Left kidney (tissue), 8 donors: ENCODE measurements at places on chromosomes 16 and 17.

GRCh38 chr16:84312783-84313382 lies 18.2 kb downstream of the WFDC1 start:
- no peak for DNase-seq

DNA sequence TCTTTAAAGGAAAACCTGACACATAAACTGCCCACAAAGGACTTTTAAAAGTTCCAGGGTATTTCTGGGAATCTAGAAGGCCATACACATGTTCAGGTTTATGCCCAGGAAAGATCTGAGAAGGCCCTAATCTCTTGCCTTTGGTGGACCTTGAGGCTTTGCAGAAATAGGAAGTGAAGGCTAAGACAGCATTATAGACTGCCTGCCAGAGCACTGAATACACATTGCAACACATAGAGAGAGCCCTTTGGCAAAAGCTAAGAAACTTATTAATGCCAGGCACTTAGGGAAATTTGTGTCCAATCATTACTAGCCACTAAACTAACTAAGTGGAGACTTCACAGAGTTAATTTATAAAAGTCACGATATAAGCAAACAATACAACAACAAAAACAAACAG lies 70.4 kb downstream of the MMD start:
- no peak for DNase-seq

- peak; percentile 68 for DNase-seq
Measured at GRCh38 chr16:89256651-89257254, 39.2 kb downstream of the ZNF778 start.

DNA sequence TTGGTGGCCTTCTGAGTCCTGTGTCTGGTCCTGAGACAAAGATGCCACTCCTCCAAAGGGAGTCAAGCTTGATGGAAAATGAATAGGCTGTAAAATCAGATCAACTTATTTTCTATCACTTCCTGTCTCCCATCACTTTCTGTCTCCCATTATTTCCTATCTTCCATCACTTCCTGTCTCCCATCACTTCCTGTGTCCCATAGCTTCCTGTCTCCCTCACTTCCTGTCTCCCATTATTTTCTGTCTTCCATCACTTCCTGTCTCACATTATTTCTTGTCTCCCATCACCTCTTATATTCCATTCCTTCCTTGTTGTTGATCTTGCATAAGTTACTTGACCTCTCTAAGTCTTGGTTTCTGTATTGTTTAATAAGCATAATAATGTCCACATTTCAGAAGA lies 418.5 kb upstream of the EEF2KMT start:
- DNase-seq = no peak

DNA sequence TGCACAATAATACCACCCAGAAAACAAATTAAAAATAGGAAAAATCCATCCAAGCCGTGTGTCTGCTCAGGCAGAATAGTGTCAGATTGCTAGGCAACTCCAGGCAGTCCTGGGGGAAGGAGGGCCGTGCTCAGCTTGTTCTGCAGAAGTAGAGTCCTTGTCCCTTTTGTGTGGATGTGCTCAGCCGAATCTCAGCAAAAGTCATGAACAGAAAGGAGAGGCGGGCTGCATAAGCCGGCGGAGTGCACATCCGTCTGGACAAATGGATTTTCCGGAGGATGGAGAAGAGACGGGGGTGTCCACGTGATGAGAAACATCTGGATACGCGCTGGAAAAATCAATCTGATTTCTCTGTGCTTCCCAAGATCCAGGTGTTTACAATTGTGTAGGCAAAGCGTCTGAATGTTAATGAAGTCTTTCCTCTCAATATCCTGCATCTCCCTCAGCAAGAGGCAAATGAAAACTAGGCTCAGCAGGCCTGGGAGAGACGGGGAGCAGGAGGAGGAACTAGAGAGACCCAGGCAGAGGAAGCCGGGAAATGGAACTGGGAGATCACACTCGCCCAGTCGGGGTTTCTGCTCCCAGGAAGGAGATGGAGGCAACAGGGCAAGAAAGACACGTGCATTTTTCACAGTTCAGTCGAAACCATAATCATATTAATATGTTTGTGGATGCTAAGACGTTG lies 7.7 kb upstream of the RBFOX3 start:
- DNase-seq = no peak

DNA sequence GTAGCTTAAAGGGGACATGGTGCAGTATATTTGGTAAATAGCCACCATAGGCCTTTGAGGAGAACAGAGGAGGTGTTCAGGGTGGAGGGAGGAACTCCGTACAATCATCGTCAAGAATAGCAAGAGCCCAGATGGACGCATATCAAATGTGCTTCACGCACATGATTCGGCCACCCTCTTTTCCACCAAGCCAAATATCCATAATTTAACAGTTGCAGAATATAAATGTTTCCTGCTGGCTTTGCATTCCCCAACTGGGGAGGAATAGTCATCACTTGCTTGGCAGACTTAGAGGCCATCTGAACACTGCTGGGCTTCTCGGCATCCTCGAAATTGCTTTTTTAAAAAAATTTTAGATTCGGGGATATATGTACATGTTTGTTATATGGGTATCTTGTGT lies 111.9 kb upstream of the ERCC4 start:
- DNase-seq = no peak

- no peak for DNase-seq
Measured at GRCh38 chr16:50696126-50696525, 2.7 kb downstream of the NOD2 start.

DNA sequence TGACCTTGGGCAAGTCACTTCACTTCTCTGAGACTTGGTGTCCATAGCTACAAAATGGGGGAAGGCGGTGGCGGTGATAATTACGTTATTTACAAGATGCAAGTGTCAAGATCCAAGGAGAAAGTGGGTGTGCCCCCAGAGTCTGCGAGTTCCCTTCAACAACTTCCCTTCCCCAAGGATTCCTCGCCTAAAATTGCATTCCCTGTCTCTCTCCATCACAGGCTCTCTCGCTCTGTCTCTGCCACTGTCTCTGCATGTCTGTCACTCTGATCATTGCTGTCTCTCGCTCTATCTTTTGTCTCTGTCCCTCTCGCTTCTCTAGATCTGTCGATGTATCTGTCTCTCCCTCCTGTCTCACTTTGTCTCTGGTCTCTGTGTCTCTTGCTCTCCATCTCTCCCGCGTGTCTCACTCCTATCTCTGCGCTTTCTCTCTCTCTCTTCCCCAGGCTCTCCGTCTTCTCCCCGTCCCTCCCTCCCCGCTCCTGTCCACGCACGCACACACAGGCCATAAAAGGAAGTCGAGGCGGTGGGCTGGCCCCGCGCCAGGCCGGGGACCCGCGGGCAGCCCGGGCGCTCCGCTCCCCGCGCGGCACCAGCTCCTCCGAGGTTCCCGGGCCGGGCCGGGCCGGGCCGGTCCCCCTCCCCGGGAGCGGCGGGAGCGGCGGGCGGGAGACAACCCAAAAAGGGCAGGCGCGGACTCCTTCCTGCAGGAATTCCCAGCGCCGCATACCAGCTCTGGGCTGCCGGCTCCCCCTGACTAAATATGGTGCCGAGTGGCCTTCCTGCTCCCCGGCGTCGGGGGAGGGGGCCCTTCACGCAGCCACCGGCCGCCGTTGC lies 1.1 kb upstream of the MYH11 start:
- peak; percentile 26 for DNase-seq

GRCh38 chr17:32940706-32941390 lies 12.9 kb downstream of the TMEM98 start:
- DNase-seq = no peak

- DNase-seq = no peak
Measured at GRCh38 chr17:7884581-7885366, 3.8 kb upstream of the CHD3 start.

DNA sequence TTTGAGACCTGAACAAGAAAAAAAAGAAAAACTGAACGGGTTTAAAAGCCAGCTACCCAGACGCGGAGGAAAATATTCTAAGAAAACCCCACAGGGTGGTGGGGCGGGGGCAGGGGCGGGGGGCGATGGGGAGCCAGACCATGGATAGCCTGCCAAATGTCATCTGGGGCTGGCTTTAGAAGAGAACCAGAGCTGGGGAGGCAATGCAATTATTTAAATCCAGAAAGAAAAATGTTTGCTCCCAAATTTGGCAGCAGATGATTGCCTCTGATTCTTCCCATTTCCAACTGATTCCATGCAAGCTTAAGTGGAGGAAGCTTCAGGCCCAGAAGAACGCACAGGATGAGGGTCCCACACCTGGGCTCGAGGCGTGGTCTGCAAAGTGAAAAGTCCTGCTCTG lies 34.8 kb downstream of the ZNF423 start:
- DNase-seq = no peak

DNA sequence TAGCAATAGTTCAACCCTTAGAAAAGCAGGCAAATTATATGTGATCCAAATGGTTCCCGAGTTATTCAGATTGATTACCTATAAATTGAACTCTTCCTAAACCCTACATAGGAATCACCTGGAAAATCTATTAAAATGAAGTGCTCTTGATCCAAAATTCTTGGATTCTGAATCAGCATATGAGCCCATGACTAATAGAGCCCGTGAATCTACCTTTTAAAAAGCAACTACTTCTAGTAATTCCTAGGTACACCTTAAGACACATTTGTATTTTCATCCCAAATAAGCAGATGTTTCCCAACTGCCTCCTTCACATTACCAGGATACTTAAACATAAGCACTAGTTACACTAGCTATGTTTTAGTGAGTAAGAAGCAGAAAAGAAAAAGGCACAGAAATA lies 1171.0 kb upstream of the GOT2 start:
- DNase-seq = no peak

- DNase-seq = no peak
Measured at GRCh38 chr16:56773532-56773931, 43.6 kb downstream of the NUP93 start.

GRCh38 chr16:85415196-85416090 lies 197.7 kb upstream of the GSE1 start:
- DNase-seq = no peak

- DNase-seq = no peak
Measured at GRCh38 chr17:34312080-34312479, 7.2 kb upstream of the CCL8 start.

GRCh38 chr17:42233994-42234393 lies 39.7 kb upstream of the GHDC start:
- no peak for DNase-seq

GRCh38 chr16:10219742-10220141 lies 37.5 kb upstream of the GRIN2A start:
- no peak for DNase-seq

GRCh38 chr16:50838165-50838564 lies 96.3 kb downstream of the CYLD start:
- no peak for DNase-seq

DNA sequence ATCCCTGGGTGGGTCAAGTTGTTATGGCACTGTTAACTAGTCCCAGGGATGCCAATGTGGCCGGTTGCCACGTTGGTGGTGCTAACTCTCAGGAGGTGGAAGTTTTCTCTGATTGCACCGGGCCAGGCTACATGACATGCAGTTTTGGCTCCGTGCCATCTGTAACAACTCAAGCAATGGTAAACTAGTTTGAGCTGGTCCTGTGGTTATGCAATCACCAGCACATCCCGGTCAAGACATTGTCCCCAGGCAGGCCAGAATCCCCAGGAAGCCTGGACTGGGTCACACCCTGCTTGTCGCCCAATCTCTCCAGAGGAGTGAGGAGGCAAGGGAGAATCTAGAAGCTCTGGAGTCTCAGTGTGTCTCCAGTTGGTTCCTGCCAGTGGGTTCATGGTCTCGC lies 10.1 kb upstream of the CCL17 start:
- DNase-seq = no peak

DNA sequence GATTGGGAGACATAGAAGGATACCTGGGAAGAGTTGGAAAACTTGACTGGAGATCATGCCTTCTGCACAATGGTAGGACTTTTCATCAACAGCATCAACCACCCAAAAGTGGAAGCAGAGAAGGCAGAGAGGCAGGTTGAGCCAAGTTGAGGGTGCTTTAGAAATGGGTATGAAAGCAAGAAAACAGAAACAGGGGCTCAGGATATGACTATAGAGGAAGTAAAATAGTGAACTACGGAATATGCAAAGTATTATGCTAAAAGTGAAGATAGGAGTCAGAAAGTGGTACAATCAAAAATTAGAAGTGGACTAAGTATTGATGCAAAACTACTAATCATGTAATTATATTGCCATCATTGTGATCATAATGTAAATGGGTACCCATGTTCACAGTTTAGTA lies 16.1 kb upstream of the ARHGAP44 start:
- no peak for DNase-seq

- no peak for DNase-seq
Measured at GRCh38 chr17:16428098-16428882, 12.9 kb downstream of the TRPV2 start.

GRCh38 chr16:18969050-18969854 lies 14.5 kb upstream of the TMC7 start:
- peak; percentile 77 for DNase-seq

DNA sequence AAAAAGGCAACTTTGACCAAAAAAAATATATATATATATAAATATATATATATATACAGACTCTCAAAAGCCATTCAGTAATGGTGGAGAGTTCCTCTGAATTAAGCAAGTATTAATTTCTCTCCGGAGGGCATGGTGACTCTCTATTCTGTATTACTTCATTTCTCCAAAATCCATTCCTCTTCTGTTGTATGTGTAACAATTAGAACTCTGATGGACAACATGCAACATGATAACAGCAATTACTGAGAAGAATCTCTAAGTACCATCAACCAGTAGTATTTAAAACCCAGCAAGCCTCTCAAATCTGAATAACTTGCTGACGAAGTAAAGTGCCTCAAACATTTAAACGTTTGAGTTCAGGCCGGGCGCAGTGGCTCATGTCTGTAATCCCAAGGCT lies 2.3 kb downstream of the GRB2 start:
- no peak for DNase-seq

DNA sequence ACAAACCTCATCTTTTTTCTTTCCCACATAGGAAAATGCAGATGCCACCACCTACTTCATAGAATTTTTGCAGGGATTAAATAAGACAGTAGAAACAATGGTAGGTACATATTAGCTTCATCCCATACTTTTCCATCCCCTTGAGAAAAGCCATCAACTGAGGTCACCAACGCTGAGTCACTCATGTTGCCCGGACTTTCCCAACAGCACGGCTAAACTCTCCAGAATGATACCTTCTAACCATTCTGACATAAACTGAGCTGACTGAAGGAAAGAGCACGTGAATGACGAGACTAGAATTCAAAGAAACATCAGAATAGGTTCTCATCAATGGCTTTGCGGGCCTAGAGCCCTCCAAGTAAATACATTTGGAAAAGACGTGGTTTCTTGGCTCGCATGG lies 146.0 kb upstream of the RCVRN start:
- no peak for DNase-seq

- no peak for DNase-seq
Measured at GRCh38 chr17:73711184-73711583, 66.9 kb upstream of the SDK2 start.

GRCh38 chr16:22206013-22206841 lies at the start of gene EEF2K:
EEF2K (plus strand) TSS chr16:22206278; CDS start chr16:22225730, 19,452 bp downstream.
- DNase-seq = peak; percentile 92
